IMR-90 (cell line): ENCODE measurements at places on chromosomes 12 and 14. TPM values are rescaled to one million over a fixed set of nuclear protein-coding genes. Genes with fewer than 3 reads are reported as not detected.

GRCh38 chr12:2733493-2734355 is 61.0 kb upstream of the FKBP4 start:
- DNase-seq: no peak

Gene ANO2
- 0.22 TPM in 1 of 2 replicates, not detected in the other for polyA plus RNA-seq

- DNase-seq: peak; percentile 65
Measured at GRCh38 chr12:116490471-116490870, 68.7 kb upstream of the MAP1LC3B2 start.

- no peak for DNase-seq
Measured at GRCh38 chr12:96383371-96383770, 16.9 kb downstream of the CDK17 start.

Gene GSG1
- polyA plus RNA-seq: 1.8 and 2.1 TPM in 2 replicates

Gene NIN
- 13.8 and 15.2 TPM in 2 replicates for polyA plus RNA-seq

GRCh38 chr12:6824901-6825381 is 3.3 kb upstream of the P3H3 start:
- DNase-seq: peak; percentile 52

GRCh38 chr12:5817246-5817645 is 127.8 kb downstream of the ANO2 start:
- no peak for DNase-seq

DNA sequence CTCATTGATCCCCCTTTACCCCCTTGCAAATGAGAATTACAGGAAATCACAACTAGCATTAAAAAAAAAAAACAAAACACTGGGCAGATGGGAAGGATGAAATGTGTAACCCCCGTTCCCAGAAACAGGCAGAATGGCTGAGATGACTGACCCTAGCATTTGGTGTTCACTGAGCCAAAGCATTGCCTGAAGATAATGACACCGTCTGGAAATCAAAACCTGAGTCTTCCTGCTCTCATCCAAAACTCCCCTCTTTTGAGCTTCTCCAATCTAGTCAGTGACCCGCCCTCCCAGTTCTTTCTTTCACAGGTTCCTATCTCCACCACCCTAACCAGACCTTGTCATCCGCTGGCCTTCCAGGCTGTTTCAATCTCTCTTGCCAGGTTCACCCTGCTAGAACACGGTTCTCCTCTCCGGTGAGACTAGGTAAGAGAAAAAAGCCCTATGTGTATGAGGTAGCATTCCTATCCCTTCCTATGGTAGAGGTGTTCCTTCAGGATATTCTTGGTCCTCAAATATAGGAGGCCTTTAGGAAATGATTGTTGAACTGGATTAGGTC is 21.3 kb downstream of the SUSD6 start:
- DNase-seq: no peak

Gene GPR84
- polyA plus RNA-seq: not detected in 2 replicates

DNA sequence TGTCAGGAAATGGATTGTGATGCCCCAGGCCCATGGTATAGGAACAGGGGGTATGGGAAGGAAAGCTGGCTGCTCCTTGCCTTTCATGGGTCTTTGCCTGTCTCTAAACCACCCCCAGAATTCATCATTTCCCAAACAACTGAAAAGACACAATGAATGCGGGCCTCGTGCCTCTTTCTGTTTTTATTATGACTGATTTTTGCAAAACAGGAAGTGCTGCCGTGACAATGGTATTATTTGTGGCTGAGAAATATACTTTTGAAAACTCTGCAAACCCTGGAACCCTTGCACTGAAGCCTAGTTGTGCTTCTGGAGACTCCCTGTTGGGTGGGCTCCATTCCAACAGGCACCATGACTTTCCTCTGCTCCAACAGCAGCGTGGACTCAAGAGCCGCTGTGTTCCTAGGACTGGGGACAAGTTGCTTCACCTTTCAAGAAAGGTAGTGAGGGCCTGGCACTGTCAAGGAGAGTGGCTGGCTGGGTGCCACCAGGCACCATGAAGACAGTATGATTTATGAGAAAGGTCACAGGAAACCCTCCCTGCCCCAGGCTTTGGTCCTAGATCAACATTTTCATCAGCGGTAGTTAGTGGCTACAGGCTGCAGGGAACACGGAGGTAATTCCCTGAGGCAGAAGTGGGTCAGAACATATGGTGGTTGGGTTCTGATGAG is 4.8 kb upstream of the DGLUCY start:
- DNase-seq: no peak

DNA sequence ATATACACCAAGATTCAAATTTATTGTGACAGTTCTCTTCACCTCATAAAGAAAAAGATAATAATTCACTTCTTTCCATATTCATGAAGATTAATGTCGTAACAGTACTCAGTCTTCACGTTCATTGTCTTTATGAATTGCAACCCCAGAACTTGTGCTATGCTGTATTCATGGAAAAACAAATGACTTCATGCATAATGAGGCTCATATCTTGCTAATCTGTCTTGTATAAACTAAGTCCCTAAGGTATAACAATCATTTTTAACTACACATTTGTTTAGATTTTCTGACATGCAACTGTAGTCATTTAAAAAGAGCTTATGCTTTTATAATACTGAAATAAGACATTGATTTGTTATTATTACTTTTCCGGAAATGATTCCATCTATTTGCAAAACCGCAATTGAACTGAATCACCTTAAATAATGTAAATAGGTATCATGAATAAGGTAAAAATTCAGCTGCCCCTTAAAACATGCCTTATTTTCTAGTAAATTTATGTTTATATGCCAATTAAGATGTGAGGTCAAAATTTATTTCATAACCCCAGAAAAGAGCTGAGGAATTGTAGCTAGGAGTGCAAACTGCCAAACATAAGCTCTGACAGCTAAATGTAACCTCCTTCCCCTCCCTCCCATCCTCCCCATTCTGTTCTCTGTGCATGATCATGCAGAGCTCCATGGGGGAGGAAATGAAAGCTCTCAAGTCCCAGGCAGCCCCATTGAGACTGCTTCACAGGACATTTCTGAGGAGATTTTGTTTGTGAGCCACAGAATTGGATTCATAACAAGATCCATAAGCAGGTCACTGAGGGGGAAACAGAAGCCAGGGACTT is 301.6 kb downstream of the ATP23 start:
- peak; percentile 40 for DNase-seq

Gene C12orf54
- polyA plus RNA-seq: not detected in 2 replicates

Gene MYF5
- not detected in 2 replicates for polyA plus RNA-seq

- DNase-seq: no peak
Measured at GRCh38 chr14:54783660-54784015, 119.0 kb downstream of the GCH1 start.

GRCh38 chr14:54554401-54554800 is 12.5 kb upstream of the SAMD4A start:
- DNase-seq: no peak

DNA sequence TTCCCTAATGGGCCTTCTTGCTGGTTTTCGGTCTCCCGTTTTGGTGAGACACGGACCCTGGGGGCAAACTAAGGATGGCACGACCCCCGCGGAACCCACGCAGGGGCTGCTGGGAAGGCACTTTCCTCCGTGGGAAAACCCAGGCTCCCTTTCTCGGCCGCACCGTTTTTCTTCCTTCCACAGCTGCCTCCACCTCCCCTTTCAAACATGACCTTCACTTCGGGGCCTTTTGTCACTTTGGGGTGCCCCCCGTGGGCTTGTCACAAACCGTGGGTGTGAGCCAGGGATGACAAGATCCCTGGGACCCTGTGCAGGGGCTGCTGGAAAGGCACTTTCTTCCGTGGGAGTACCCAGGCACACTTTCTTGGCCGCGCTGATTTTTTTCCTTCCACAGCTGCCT is 268.7 kb downstream of the ALG10 start:
- no peak for DNase-seq

Gene POTEG
- polyA plus RNA-seq: not detected in 2 replicates

GRCh38 chr14:55384536-55384935 is 27.1 kb downstream of the ATG14 start:
- DNase-seq: no peak

Gene TRIM9
- 0.09 and 0.24 TPM in 2 replicates for polyA plus RNA-seq

Gene HOXC4
- polyA plus RNA-seq: 0.23 and 0.26 TPM in 2 replicates

Gene OR11H12
- polyA plus RNA-seq: not detected in 2 replicates

DNA sequence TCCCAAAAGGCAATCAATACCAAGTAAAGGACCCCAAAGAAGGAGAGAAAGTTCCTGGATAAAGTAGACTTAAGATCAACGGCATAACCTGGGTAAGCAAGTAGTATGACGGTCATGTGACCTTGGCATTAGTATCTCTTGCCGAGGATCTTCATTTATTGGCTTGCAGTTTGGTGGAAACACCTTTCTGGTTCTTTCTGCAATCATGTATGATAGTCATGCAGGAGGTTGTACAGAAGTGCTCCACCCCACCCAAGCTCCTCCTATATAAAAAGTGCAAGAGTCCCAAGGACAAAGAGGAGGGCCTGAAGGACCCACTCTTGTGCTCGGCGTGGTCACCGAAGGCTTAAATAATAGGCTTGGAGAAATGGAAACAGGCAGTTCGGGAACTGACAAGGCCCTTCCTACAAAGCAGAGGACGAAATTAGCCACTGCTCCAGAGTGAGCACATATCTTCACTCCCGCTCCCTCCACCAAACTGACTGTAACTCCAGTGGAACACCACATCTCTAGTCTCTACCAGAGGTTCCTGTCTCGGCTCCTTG is 750 bp downstream of the CS start:
- DNase-seq: peak; percentile 17

Gene PLXNC1
- polyA plus RNA-seq: 0.77 and 1.0 TPM in 2 replicates

Gene SLC10A1
- 0.03 TPM in 1 of 2 replicates, not detected in the other for polyA plus RNA-seq

DNA sequence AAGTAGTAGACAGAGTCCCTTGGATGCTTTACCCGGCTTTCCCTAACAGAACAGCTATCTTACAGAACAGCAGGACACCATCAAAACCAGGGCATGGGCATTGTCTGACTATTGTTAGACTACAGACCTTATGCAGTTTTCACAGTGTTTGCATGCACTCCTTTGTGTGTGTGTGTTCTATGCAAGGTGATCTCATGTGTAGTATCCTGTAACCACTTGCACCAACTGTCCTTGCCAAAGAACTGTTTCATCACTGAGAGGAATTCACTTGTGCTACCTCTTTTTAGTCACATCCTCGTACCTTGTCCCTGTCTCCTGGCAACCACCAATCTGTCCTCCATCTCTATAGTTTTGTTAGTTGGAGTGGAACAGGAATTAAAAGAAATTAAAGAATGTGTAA is 183.6 kb upstream of the PZP start:
- no peak for DNase-seq

DNA sequence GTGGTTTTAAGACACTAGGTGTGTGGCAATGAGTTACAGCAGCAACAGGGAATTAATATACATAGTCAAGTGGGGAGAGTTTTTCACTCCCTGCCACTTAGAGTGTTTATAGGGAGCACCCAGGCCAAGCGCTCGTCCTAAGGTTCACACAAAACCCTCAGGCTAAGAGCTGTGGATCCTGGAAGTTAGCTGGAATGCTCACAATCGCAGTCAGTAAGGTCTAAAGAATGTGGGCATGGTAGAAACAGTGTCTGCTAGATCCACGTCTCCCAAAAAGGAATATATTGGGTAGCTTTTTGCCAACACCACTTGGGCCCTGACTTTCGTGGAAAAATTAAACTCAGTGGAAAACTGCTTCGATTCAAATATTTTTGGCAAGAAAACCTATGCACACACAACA is 36.6 kb downstream of the STAB2 start:
- DNase-seq: no peak
